ENCODE measurements at places on chromosomes 6 and 20.

GRCh38 chr6:30013291-30013922, 47.7 kb upstream of the POLR1H start:
- DNase-seq = no peak

GRCh38 chr20:40073535-40074111, 615.4 kb downstream of the MAFB start:
- DNase-seq = no peak

DNA sequence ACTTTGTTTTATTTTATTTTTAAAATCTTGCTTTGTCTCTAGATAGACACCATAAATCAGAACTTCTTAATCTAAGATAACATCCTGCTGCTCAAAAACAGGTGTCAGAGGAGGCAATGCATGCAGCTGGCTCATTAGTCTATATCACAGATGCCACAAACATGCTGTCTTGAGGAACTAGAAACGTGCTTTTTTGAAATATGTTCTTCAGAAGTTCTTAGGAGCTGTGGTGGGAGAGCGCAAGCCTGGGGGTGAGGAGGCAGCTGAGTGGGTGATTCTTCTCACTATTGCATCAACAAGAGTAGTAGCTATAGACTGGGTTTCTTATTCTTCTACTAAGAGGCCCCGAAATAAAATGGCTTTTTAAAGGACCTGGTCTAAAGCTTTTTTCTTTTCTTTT, 23.4 kb downstream of the IL22RA2 start:
- no peak for DNase-seq

- DNase-seq = peak; percentile 19
These were observed 26.5 kb downstream of the BCKDHB start for GRCh38 chr6:80133020-80133419.

DNA sequence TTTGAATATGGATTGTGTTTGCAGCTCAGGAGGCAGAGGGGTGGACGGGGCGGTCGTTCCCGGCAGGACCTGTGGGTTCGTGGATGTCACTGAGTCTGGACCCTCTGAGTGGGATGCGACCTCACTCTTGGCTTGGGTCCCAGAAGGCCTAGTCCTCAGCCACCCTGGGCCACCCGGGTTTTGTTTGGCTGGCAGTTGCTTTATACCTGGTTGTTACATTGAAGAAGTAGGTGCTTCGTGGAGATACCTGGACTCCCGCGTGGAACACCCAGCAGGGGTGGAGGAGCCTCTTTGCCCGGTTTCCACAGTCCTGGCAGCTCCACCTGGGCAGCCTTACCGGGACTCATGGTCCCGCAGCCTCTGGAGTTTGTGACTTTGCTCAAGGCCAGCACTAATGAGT, 405.1 kb downstream of the TAF4 start:
- no peak for DNase-seq

DNA sequence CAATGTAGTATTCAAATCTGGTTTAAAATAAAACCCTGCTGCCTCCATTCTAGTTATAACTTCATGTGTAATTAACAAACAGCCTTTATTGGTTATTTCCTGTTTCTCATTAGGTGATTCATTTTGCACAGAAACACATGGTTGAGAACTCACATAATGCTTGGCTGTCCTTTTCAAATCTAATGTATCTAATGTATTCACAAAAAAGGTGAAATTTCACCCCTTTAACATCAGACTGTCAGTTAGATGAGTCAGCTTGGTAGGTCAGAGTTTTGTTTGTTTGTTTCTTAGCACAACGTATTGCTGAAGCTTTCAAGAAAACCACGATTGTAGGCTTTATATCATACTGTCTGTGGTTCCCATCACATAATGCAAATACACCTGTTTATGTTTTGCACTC, 78.7 kb upstream of the TMEM30A start:
- DNase-seq = no peak

DNA sequence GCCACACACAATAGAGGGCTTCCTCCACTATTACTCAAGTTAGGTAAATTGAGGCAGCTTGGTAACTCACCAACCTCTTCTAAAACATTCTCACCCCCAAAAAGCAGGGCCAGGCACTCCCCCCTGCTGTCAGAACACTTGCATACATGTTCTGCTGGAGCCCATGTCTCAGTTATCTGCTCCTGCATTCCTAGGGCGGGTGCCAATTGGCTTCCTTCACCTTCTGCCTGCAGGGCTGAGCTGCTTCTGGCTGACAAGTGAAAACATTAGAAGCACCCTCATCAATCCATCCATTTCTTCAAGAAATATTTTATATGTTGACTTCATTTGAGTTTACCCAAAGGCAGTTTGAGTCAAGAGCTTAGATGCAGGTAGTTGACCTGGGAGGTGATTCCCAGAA, 4.5 kb upstream of the ENTPD6 start:
- DNase-seq = no peak

DNA sequence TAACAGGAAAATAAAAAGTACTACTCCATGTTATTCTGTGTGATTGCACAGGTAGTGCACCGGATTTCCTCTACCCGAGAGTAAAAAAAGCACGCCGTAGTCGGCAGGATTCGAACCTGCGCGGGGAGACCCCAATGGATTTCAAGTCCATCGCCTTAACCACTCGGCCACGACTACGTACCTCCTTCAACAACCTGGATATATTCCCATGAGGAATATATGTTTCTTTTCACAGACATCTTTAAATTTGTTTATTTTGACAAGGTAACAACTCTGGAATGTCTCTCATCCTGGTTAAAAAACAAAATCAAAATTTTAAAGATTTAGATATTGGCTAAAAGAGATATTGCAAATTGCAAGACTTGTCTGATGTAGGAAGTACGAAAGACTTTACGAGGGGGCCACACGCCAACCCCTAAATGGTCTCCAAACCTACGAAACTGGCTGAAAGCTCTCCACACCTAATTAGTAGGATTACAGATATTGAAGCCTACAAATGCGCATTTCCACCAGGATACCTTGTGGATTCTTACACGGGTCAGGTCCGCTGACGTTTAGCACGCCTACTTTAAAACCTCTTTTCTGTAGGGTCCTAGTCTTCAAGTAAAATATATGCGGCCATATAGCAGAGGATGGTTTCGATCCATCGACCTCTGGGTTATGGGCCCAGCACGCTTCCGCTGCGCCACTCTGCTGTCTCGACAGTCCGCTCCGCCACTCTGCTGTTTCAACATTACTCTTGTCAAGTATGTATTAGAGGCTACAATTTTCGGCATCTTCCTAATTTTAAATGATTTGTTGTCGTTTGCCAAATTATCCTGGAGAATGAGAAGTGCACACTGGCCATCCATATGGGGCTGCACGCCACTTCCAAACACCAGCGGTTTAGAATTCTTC, 52.2 kb upstream of the BTN3A2 start:
- DNase-seq = peak; percentile 59

DNA sequence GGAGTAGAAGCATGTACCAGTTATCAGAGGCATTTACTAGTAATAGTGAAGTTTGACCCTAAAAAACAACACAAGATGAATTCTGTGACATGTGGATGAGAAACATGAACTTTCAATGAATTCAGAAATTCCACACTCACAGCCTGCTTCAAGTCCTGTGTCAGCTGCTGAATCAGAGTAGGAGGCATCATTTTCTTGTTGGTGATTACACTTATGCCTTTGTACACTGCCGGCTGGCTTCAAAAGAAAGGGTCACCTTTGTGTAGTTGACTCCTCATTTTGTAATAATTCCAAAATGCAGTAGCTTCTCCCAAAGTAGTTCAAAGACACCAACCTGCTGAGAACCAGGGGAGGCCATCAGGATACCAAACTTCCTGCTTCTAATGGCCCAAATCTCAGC, 165.5 kb downstream of the BACH2 start:
- DNase-seq = no peak

DNA sequence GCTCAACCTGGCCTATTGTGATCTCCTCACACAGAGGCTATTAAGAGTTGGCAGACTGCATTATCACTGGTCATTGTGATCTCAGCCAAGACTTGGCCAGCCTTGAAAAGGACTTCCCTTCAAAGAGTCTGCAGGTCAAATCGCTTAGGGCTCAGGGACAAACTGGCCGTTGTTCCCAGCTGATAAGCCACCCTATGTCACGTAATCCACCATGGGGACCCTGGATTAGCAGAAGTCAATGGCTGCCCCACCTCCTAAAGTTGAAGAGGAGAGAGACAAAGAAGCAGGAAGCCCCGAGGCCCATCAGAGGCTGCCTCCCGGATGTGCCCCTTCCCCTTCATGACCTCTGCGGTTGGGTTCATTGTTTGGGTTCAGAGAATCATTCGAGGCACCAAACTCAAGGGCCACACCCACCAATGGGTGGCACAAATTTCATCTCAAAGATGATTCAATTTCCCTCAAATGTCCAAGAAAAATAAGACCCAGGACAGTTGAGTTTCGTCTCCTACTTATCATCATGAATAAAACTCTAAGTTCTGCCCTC, 56.6 kb downstream of the BPIFB1 start:
- no peak for DNase-seq

- no peak for DNase-seq
These were observed 21.1 kb downstream of the HM13 start for GRCh38 chr20:31535298-31535697.

DNA sequence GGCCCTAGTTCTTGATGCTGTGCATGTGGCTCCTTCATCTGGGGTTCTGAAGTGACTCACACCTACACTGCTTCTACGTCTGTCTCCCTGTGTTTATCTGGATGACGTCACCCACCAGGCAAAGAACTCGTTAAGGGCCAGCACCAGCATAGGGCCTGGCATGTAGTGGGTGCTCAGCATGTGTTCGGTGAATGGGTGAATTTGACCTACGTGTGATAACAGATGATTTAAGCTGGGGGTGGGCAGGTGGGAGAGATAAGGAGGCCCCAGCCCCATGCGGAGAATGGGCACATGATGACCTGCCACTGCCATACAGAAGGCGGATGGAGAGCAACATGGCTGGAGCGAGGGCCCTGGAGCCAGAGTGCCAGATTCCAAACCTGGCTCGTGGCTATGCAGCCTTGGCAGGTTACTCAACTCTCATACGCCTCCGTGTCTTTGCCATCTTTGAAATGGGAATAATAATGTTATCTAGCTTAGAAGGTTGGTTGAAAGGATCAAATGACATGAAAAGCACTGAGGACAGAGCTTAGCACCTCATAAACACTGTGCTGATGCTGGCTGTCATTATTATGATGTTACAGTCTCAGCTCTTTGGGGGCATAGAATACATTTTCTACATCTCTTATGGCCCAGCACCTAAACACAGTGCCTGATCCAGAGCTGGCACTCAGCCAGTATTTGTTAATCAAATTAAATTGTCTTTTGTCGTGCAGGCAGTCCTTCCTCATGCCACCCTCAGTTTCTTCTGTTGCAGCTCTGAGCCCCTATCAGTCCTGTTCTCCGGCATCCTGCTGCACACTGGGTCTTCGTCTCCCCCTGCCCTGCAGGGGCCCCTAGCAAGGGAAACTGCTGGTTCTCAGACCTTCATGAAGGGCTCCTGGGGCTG, 39.6 kb downstream of the VEGFA start:
- DNase-seq = no peak

- DNase-seq = no peak
These were observed 58.2 kb downstream of the NEDD9 start for GRCh38 chr6:11174242-11174611.

- DNase-seq = no peak
These were observed 80.9 kb upstream of the F13A1 start for GRCh38 chr6:6401401-6401800.

- DNase-seq = peak; percentile 34
These were observed 435 bp downstream of the CENPB start for GRCh38 chr20:3786126-3786484.

DNA sequence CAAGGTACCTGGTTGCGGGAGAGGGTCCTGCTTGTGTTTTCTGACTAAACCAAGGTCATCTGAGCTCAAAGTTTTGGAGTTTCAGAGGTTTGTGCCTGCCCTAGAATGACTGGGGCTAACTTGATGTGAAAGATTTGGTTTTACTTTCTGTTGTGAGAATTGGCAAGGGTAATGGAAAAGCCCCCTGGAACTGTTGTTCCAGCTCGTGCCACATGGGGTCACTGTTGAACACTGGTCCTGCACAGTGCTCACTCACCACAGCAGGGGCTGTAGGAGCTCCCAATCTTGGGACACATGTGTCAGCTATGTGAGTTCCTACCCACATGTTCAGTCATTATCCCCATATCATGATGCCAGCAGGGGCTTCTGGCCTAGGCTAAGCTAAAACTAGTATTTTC, 6.5 kb downstream of the TGM6 start:
- DNase-seq = no peak

DNA sequence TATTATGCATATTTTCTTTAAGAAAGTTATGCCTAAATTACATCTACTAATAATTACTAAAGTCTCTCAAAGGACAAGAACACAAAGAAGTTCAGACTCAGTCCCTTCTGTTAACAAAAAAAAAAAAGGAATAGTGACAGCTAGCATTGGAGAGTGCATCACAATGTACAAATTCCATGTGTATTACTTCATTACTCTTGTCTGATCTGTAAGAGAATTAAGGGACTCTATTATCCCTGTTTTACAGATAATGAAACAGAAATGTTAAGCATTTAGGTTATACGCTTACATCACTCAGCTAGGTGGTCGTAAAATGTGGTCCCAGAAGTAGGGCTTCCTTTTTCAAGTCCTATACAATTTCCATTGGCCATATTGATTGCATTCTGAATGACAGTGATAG, 17.2 kb upstream of the VNN1 start:
- no peak for DNase-seq

DNA sequence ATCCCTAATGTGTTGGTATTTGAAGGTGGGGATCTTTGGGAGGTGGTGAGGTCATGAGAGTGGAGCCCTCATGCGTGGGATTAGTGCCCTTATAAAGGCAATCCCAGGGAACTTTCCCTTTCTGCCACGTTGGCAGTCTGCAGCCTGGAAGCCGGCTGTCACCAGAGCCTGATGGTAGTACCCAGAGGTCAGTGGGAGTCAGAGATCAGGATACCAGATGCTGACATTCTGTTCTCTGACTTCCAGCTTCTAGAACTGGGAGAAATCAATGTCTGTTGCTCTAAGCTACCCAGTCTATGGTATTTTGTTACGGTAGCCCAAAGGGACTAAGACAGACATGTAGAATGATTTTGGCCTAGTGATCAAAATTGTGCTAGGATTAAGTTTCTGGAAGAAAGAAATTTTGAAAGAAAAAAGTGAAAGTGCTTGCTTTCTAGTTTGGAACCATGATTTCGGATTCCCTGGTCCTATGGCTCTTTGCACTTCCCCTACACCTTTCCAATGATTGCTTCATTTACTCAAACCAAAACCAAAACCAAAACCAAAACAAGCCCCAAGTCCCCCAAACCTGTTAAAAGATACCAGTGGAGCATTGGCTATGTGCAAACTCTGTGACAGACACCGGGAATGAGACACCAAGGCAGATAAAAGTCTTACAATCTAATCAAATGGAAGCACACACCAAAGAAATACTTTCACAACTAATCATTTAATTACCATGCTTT, 173.7 kb upstream of the ZNF217 start:
- DNase-seq = no peak

DNA sequence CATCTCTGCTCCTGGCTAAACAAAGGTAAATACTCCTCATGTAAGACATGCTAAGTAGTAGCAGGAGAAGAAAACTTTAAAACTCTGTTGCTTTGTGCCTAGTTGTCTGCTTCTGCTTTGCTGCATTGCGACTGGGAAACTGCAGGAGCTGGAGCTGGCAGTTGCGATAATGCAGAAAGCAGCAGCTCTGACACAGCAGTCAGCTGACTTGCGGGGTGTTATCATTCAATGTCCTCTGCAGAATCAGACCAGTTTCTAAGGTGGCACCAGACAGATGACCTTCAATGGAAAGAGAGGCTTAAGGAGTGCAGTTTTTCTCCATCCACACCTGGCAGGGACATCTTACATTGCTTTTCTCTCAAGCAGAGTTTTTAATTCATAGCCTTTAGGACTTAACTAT, 69.9 kb upstream of the SOX4 start:
- no peak for DNase-seq
